Astrocyte of the cerebellum (primary cell): ENCODE measurements at places on chromosomes 3 and 15.

DNA sequence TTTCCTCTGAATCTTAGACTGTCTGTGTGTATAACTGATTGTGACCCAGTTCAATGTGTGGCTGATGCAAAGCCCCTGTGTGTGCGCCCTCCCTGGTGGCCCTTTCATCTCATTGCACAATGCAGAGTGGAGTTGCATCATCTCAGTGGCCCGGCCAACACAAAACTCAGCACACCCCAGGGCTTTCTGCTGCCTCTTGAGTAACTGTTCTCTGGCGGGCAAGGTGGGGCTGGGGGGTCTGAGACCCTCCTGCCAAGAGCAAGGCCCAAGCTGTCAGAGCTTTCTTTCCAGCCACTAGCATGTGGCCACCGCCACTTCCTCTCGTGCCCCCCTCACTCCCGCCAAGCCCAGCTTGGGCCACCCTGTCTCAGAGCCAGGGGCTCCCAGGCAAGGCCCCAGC is 80.7 kb upstream of the ALDH1L1 start:
- DNase-seq: no peak

GRCh38 chr3:164791263-164791662 is 287.0 kb downstream of the SI start:
- DNase-seq: no peak

- no peak for DNase-seq
These were observed 5.7 kb downstream of the DUT start for GRCh38 chr15:48336940-48337339.

GRCh38 chr3:155007729-155008128 is 72.4 kb upstream of the MME start:
- DNase-seq: no peak

- DNase-seq: no peak
These were observed 30.0 kb upstream of the CACNA1D start for GRCh38 chr3:53464424-53464823.

- no peak for DNase-seq
These were observed 98.4 kb upstream of the CTDSPL start for GRCh38 chr3:37763309-37763708.

GRCh38 chr15:53457479-53457878 is 302.0 kb downstream of the WDR72 start:
- no peak for DNase-seq

GRCh38 chr3:6249679-6250078 is 611.2 kb upstream of the GRM7 start:
- DNase-seq: no peak

- DNase-seq: no peak
These were observed 71.5 kb downstream of the SLC12A8 start for GRCh38 chr3:125140818-125141595.

GRCh38 chr3:71416876-71417275 is 166.7 kb downstream of the FOXP1 start:
- DNase-seq: no peak

DNA sequence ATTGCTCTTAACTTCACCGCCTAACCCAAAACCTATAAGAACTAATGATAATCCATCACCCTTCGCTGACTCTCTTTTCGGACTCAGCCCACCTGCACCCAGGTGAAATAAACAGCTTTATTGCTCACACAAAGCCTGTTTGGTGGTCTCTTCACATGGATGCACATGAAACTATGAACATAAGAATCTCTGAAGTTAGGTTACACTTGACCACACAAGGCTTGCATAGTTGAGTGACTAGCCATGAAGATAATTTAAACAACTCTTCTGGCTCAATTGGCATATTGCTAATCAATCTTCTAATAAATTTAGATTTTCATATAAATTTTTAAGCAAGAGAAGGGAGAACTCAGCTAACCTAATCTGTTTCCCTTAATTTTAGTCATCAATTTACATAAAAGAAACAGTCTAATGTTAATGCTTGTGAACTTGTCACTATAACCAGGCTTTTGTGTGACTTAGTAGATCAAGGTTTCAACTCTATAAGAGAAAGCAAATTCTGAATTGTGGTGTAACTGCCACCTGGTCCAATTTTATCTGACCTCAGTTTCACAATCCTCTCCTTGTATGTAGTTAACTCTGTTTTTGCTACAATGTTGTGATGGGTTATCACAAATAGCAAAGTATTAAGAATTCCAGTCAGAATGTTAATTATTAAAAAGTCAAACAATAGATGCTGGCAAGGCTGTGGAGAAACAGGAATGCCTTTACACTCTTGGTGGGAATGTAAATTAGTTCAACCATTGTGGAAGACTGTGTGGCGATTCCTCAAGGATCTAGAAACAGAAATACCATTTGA is 82.0 kb downstream of the HHLA2 start:
- DNase-seq: no peak

- DNase-seq: no peak
These were observed 58.8 kb downstream of the KAT2B start for GRCh38 chr3:20099060-20099459.

DNA sequence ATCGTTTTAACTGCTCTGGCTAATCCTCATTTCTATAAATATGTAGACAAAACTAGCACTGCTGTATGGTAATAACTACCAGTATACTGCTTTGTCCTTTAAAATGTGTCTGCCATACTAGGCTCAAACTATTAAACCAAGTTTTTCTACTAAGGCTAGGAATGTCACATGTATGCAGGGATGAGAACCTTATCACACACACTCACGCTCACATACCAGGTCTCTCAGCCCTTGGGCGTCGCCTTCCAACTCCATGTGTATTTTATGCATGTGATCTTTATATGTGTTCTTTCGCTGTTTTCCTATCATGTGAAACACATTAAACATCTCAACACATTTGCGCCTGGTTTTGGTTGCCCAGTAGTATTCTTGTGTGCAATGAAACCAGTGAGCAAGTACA is 32.6 kb downstream of the ATP2C1 start:
- no peak for DNase-seq

- DNase-seq: no peak
These were observed 2.0 kb downstream of the B2M start for GRCh38 chr15:44713006-44713966.

- no peak for DNase-seq
These were observed 32.8 kb downstream of the FRMD4B start for GRCh38 chr3:69353088-69353478.

DNA sequence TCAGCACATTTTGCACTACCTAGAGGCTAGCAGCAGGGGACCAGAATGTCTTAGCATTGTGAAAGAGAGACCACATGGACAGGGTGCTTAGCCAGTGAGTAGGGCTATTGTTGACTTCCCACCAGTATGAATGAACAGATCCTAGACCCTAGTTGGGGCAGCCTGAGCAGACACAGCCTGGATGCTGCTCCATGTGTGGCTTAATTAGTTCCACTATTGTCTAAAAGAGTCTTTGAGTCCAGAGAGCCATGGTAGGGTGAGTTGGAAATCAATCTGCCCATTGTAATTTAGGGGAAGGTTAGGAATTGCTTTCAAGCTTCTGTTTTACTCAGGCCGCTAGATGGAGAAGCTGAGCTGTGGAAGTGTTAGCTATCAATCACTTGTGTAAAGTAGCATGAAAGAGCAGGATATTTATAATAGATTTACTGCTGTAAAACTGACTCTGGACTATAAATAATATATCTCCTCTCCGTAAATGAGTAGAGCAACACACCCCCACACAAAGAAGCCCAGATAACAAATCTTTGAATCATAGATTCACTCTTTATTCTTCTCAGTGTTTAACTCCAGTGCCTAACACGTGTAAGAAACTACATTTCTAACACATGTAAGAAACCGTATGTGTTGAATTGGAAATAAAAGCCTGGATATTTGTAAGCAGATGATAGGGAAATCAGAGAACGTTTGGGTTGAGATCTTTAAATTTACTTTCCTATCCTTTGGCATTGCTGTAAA is 4.1 kb upstream of the GCSAM start:
- peak; percentile 8 for DNase-seq

GRCh38 chr3:108219336-108219735 is 2.9 kb downstream of the IFT57 start:
- DNase-seq: no peak

GRCh38 chr15:56053046-56053400 is 59.6 kb upstream of the NEDD4 start:
- DNase-seq: no peak

DNA sequence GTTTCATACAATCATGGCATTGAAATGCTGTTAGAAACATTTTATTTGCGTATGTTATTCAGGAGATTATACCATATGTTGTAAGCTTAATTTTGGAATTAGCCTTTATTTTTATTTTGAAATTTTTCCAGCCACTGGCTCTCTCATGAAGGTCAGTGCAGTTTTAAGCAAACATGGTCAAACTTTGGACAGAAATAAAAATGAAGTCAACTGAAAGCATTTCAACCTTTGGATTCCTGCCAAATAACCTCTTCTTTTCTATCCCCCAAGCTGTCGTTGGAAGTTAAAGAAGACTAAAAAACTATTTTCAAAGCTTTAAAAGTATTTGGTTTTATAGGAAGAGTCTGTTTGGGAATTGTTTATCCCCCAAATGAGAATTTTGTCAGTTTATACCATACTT is 846.6 kb downstream of the MCTP2 start:
- no peak for DNase-seq
